ENCODE measurements at places on chromosomes 3 and 15.
A peak's percentile ranks its signal among the peaks of the same experiment; 100 is the strongest.

- no peak for DNase-seq
These were observed 50.2 kb downstream of the CRYBG3 start for GRCh38 chr3:97871801-97872524.

DNA sequence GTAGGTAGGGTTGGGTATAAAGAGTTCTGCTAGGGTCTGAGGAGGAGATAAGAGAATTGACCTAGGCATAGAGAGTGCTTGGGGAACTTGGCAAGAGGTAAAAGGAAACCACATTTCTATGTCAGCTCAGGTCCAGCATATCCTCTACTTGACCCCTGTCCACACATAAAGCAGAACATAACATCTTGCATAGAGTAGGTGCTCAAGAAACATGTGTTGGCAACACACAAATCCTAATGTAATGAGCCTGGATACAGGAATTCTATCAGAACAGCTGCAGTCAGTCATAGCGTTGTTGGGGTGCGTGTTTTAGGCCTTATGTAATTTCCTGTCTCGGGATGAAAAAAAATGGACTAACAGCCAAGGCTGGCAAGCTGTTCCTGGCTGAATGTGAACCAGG, 35.0 kb upstream of the PLCL2 start:
- no peak for DNase-seq

DNA sequence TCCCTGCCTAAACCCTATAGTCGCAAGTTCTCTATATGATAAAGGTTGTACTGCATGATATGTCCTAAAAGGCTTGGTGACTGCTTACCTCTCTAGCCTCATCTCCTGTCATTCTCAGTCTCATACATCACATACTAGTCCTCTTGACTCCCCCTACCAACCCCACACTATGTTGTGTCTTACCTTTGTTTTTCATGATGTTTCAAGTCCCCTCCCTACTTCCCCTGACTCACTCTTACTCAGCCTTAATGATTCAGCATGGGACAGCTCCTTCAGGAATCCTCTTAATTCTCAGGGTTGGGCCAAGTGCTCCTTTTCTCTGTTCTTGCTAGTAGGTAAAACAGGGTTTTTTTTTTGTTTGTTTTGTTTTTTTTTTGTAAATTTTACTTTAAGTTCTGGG, 49.6 kb downstream of the SLMAP start:
- DNase-seq, result peak; percentile 38

GRCh38 chr15:52362497-52362896, 66.9 kb upstream of the MYO5C start:
- no peak for DNase-seq

DNA sequence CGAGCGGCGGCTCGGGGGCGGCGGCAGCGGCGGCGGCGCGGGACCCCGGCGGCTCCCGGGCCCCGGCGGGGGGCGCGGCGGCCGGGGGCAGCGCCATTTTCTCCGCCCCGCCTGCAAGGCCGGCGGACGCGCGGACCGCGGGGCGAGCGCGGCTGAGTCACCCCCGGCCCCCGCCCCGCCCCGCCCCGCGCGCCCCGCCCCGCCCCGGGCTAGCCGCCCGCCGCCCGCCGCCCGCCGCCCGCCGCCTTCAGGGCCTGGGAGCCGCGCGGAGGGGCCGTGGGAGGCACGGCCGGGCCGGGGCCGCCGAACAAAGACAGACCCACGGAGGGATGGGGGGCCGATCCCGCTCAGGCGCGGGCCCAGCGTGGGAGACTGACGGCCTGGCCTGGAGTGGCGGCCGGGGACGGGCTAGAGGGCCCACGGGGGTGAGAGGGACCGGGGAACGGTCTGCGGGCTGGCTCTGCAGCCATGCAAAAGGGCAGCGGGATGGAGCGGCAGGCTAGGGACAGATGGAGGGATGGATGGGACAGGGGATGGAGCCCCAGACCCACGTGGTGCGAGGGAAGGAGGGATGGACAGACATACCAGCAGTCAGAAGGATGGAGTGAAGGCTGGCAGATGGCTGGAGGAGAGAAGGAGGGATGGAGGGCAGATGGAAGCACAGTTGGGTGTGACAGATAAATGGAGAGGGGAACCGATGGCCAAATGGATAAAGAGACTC, at the start of gene EIF4E3:
Gene EIF4E3 (minus strand): TSS at position 132 of the 721 bp plus-strand sequence. CDS start 35 bp downstream, at position 97.
- DNase-seq, result peak; percentile 89

- DNase-seq, result no peak
These were observed 36.9 kb downstream of the SH3BP5 start for GRCh38 chr3:15295506-15295905.

GRCh38 chr3:141360888-141361598, 7.3 kb upstream of the ZBTB38 start:
- peak; percentile 65 for DNase-seq

GRCh38 chr15:44541282-44541958, 4.5 kb downstream of the EIF3J start:
- no peak for DNase-seq

DNA sequence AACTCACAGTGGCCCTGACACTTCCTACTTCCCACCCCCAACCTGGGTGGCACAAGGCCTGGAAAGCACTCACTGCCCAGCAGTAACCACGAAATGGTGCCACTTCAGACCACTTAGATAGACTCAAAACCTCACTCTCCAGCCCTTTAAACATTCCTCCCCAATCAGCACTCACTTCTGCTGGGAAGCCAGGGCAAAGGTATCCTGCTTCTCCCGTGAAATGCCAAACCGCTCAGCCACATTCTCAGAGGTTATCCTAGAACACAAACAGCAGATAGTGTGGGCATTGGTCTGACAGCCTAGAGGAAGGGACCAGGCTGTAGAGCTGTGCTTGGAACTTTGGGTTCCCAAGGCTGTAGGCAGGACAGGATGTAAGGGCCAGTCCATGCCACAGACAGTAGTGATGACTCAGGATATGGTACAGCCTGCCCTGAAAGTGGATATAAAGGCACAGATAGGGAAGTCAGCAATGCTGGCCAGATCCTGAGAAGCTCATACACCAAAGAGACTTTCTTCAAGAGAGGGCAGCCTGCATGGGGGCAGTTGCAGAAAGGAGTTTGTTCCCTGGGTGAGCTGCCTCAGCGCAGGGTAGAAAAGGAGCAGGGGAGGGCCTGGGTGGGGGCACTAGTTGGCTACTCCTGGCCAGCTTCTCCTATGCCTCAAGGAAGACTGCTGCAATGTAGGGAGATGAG, 9.2 kb downstream of the ACAA1 start:
- DNase-seq, result no peak

DNA sequence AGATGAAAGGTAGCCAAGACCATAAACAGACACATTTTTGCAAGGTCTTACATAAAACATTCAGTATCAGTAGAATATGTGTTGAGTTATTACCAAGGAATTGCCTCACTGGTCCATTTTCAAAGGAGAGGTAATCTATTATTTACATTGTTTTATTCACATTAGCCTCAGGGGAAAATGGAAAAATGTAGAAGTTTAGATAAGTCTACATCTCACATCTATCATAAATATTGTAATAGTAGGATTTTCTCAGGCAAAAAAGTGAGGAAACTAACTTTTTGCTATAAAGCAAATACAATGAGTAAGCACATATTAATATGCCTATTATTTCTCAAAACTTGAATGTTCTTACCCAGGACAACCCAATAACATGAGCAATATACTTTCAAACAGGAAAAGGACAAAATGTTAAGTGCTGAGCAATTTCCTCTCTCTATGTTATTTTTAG, 184.6 kb upstream of the AGTR1 start:
- DNase-seq, result no peak

DNA sequence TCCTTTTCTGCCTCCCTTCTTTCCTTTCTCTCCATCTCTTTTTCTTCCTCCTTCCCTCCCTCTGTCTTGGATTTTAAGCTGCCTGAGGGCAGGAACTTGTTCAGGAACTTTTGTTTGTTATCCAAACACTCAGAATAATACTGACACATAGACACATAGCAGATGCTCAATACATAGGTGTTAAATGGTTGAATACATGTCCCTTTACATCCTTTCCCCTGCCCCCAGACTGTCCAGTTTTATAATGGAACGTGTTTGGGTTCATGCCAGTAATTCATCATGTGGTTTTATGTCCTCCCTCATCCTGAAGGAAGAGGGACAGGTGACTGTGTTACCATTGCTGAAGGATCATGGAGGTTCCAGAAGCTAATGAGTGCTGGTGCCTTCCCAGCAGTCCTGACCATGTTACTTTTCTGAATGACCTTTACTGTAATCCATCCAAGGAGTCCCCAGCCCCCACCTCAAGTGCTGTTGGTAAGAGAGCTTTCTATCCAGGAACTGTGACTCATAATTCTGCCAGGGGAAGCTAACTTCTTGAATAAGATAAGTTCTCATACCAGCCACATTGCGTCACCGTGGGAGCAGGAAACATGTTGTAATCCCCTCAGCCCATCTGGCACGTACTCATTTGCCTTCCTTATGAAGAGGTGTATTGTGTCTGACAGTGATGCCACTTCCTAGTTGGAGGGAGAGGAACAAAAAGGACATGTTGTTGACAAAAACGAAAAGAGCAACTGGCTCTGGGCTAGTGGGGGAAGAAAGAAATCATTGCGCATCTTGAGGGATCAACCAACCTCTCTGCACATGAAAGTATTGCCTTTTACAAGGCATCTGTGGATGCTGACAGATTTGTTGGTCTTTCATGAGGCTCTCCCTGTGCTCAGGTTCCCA, 52.4 kb downstream of the IL1RAP start:
- peak; percentile 16 for DNase-seq

DNA sequence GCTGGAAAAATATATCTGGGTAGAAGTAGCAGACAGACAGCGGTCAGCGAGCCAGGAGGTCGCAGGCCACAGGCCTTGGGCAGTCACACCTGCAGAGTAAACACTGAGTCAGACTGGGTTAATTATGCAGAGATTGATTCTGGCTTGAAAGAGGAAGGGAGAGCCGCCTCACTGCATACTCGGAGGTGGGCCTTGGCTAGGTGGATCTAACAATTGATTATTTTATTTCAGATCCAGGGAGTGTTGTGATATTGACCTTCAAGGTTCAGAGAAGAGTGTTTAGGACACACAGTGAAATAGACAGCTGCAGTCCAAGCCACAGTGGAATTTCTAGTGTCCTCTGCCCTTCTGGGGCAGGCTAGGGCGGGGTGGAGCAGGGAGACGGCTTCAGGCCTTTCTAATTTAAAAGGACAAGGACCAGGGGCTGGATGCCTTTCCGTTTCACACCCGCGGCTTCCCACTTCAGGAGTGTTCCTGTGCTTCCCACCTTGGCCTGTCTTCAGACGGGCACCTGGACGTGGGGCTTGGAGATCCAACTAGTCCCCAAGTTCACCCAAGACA, 237.3 kb downstream of the XXYLT1 start:
- DNase-seq, result peak; percentile 60

GRCh38 chr3:72116226-72116625, 331.3 kb upstream of the PROK2 start:
- no peak for DNase-seq

GRCh38 chr3:27533718-27534573, 49.8 kb upstream of the SLC4A7 start:
- DNase-seq, result peak; percentile 75

DNA sequence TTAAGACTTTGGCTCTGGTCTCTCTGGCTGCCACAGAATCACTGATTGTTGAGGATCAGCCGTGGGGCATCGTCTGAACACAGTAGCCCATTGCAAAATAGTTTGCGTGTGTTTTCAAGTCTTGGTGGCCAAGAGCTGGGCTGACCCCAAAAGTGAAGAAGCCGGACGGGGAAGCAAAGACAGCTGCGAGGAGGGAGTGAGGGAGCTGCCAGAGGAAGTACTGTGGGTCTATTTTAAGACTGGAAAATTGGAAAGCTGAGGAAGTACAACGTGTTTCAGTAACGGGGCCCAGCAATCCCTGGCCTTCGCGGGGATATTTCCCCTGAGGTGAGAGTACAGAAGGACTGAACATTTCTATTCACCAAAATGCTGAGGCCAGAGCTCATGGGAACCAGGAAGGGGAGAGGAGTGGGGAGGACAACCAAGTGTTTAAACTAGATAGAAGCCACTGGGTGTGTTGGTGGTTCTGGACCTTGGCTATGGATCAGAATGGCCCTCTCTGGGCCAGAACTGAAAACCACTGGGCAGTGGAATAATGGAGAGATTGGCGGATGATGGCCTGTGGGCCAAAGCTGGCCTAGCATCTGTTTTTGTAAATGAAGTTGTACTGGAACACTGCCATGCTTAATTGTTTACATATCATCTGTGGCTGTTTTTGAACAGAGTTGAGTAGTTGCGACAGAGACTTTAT, 34.1 kb upstream of the LIMD1 start:
- no peak for DNase-seq

GRCh38 chr3:160115387-160115786, 109.8 kb upstream of the C3orf80 start:
- no peak for DNase-seq

GRCh38 chr3:34533451-34533850, 735.0 kb downstream of the PDCD6IP start:
- no peak for DNase-seq

DNA sequence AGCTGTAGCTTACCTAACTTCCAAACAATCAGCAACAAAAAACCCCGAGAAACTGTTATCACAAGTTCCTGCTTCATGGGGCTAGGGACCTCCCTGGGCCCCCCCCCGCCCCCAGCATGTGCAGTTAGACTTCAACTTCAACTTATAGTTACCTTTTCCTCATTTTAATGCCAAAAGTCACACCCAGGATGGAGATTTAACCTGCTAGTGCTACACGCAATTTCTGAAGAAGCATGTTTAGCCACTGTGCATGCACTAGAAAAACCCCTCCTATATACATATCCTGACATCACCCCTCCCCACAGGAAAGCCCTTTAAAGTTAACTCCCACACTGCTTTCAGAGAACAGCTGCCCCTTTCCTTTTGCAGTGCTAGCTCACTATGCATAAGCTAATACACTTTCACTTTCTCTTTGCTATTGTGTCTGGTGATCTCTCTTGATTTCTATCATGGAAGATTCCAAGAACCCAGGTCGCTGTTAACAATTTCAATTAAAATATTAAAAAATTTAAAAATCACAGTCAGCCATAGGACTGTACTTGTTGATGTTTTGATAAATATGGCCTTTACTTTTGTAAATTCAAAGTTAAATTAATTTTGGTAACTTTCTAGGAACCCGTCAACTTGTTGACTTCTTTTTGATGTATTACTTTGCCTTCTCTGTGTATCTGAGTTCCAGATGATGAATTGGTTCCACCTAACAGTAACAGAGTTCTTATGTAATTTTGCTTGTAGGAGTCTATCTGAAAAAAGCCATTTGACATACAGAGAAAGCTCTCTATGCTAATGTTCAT, 75.2 kb upstream of the ACAD9 start:
- no peak for DNase-seq

GRCh38 chr3:47892286-47893040, 89.5 kb downstream of the DHX30 start:
- no peak for DNase-seq

DNA sequence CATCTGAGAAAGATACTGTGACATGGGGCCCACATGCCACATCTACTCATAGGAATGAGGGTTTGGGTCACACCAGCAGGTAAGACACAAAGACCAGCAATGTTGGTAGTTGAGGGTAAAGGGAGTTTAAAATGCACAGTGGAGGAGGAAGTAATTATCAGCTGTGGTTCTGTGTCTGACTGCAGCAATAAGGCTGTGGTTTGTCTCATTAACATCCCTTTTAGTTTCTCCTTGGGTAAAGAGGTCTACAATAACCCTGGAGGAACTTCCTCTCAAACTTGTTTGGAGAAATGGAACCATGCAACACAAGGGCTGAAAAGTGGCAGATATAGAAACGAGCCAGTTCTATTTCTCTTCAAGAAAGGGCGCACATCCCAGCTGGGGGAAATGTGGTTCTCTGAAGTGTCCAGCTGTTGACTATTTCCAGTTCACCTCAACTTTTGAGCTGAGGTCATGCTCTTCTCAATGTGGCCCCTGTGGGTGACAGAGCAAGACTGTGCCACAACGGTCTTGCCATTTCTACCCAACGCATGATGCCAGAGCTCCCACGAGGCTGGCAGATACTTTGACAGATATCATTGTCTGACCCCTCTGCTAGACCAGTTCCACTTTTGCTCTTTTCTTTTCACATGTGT, 234.3 kb downstream of the SQOR start:
- DNase-seq, result no peak

Data from iPS-NIHi11 (cell line).